Left cardiac atrium (tissue), 4 donors: ENCODE measurements at places on chromosomes 2 and 18. TPM values are rescaled to one million over a fixed set of nuclear protein-coding genes. Genes with fewer than 3 reads are reported as not detected.

- DNase-seq = no peak
These were observed 66.0 kb upstream of the HAAO start for GRCh38 chr2:42858140-42859005.

- DNase-seq = peak; percentile 3
These were observed 46.2 kb upstream of the SMAD7 start for GRCh38 chr18:48996901-48997463.

DNA sequence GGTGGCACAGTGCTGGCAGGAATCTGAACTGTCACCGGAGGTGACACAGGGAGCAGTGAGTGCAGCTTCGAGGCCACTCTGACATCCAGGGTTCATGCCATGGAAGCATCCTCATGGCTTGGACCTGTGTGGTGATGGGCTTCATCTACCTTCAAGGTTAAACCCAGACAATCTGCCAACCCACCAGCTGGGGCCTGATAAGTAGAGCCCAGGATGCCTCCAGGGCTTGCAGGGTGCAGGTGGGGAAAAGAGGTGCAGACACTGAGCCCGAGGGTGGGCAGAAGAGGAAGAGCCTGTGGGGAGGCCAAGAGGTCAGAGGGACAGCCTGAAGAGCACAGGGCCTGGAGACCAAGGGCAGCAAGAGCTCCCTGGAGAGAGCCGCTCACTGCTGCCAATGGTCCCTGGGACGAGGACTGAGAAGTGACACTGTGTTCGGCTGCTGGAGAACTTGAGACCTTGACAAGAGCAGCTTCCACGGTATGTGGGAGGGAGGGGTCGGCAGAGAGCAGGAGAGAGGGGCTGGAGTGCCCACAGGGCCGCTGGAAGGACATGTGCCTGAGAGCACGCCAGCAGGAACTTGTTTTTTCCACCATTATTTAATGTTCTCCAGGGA, 8.1 kb upstream of the HES6 start:
- no peak for DNase-seq

GRCh38 chr2:141900826-141901225, 230.0 kb downstream of the LRP1B start:
- no peak for DNase-seq

DNA sequence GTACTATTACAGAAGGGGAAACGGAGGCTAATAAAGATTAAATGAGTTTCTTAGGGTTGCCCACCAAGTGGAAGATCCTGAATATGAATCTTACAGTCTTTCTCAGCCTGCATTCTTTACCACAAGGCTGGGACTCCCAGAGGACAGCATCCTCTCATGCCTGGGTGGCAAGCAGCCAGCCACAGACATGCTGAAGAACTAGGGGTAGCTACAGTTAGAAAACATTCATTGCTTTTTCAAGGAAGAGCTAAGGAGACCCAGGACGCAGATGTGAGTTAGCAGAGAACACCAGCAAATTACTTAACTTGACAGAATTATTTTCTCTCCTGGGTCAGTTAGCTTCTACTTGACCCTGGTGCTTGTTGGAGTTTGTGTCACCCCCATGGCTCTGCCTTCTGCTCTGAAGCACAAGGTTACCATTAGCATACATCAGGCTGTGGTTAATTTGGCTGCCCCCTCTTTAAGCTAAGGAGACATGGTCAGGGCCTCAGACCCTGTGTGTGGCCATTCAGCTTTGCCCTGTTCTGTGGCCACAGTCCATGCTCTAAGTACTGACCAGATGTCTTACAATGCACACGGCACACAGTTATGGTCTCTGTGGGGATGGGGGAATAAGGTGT, 132.3 kb upstream of the TNP1 start:
- no peak for DNase-seq

- no peak for DNase-seq
These were observed 2.7 kb downstream of the AGXT start for GRCh38 chr2:240871071-240871958.

GRCh38 chr2:176079285-176079830, 4.4 kb downstream of the EVX2 start:
- no peak for DNase-seq

- no peak for DNase-seq
These were observed 52.5 kb downstream of the LRPPRC start for GRCh38 chr2:43943323-43943722.

DNA sequence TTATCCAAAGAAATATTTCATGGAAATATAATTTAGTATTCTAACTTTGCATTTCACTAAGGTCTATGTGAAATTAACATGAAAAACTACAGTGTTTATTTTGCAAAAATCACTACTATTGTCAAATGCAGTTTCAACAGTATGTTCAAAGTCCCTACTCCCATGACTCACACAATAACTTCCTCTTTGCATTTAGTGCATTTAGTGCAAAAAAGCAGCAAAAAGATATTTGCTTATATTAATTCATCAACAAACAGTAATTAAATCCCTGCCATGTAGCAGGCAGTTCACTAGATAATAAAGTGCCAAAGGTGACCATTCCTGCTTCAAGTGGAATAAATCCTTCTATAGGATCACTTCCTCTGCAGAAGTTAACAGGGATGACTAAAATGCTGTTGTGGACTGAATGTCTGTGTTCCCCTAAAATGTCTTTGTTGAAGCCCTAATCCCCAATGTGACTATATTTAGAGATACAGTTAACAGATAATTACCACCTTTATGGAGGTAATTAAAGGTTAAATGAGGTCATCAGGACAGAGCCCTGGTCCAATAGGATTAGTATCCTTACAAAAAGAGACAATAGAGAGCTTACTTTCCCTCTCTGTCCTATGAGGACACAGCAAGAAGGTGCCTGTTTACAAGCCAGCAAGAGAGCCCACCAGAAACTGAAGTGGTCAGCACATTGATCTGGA, 61.7 kb downstream of the STK39 start:
- no peak for DNase-seq

GRCh38 chr2:29295845-29296244, 180.6 kb downstream of the CLIP4 start:
- DNase-seq = no peak

DNA sequence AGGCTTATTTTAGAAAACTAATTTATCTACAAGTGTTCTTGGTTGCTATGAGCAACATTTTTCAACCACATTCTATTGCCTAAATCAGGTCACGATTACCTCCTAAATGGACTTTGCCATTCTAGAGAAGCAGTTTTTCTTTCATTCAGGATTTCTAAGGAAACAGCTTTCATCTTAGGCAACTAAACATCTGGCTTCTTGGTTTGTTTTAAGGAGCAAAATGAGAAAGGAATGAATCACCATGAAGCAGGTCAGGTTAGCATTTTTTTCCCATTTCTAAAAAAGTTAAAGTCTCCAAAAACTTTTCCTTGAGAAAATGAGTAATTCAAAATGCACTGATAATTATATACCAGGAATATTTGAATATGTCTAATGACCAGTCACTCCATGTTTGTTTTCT, 114.8 kb downstream of the GAREM1 start:
- no peak for DNase-seq

- peak; percentile 22 for DNase-seq
These were observed 1.3 kb downstream of the KCTD1 start for GRCh38 chr18:26546875-26547645.

GRCh38 chr18:79863161-79864005, 65.6 kb downstream of the KCNG2 start:
- DNase-seq = no peak

DNA sequence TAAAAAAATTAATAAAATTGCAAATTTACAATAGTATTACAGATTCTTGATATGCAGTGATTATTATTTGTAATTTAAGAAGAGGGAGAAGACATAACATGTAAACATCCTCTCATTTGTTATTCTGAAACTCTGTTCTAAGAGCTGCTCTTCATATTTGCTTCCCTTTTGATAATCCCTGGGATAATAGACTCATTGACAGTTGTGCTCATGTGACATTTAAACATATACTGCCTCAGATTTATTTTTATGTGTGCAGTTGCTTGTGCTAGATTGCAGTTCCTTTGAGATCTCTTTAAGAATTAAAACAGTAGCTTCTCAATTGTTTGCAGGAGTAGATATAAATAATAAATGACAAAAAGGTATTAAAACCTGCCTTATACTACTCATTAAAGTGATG, 605.1 kb upstream of the CNTNAP5 start:
- DNase-seq = no peak

DNA sequence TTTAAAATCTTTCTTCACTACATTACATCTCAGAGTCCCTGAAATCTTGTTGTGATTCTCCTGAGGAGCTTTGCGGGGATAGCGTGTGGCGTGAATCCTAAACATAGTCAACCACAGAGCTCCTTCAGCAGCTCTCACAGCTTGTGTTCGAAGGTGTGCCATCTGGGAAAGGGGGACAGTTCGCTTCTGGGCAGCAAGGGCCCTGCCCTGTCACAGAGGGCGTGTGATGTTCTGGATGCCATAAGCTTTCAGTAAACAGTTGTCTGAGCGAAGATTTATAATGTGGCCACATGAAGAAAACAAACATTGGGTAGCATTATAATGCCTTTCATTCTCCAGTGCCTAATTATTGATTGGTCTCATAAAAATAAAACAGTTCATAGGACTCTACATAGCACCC, 172.5 kb downstream of the MYO1B start:
- DNase-seq = no peak

GRCh38 chr2:33433279-33434235, 42.9 kb upstream of the RASGRP3 start:
- DNase-seq = no peak

GRCh38 chr2:45182667-45183295, 173.5 kb upstream of the SIX2 start:
- DNase-seq = no peak

DNA sequence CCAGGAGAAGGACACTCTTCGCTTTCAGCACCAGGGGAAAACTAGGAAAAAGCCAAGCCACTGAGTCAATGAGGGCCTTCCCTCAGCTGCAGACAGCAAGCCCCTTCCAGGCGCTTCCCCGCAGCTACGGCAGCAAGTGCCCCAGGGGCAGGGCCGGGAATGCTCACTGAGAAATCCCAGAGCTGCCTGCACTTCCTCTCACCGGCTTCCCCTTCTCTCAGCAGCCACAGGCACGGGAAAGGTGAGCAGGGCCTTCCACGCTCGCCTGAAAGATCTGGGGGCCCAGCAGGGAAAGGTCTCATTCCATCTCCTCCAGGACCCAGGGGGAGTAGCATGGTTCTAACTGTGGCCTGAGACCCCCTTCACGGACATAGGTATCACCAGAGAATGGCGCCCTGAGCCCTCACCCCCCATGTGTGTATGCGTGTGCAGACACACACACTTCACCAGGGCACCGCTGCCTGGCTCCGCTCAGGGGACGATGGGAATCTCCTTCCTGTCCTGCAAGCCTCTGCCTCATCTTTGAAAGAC, 29.6 kb upstream of the FOSL2 start:
- no peak for DNase-seq

GRCh38 chr2:43758739-43759138, 15.1 kb upstream of the DYNC2LI1 start:
- peak; percentile 23 for DNase-seq

DNA sequence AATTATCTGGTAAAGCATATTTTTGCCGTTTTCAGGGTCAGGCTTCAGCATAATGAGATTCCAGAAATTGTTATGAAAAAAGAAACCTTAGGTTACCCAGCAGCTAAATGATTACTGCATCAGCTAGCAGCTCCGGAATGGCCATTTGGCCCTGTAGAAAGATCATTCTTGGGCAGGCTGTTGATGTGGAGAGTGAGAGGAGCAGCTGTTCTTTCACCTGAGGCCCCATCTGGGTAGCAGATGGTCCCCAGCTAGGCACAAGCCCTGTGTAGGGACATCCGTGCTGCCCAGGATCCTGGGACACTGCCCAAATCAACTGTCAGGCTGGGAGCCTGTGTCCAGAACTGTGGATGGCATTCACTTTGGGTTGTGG, 61.8 kb downstream of the NEDD4L start:
- no peak for DNase-seq

DNA sequence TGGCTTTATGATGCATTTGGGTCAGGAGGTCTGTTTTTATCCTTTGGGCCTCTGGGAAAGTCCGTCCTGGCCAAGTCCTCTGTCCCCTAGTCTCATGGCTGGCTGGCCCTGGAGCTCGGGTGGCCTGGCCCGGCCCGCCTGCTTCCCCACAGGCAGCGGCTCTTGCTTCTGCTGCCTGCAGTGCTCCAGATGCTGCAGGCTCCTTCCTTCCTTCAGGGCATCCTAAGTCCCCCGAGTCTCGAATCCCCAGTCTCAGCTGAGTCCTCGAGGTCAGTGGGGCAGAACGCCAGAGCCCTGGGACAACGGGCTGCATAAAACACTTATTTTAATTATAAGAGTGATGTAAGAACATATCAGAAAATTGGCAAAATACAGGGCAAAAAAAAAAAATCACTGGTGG, 71.2 kb downstream of the HPCAL1 start:
- no peak for DNase-seq

DNA sequence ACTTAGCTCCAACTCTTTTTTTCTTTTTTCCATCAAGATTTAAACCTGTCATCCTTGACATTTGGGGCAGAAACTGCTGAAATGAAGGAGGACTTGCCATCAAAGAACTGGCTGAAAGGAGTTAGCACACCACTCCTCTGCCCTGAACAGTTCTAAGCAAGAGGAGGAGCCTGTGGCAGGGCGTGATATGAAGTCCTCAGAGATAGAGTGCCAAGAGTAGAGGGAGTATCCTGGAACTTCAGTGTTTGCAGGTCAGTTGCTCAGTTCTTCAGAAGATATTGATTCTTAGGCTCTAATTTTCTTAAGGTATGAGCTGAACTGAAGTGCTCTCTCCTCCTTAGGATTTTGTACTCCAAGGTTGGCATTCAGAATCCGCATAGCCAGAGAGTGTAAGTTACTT, 15.2 kb downstream of the NABP1 start:
- no peak for DNase-seq

GRCh38 chr2:130359466-130359865, 3.6 kb downstream of the PTPN18 start:
- DNase-seq = no peak

- DNase-seq = no peak
These were observed 227.2 kb upstream of the SPHKAP start for GRCh38 chr2:228408529-228409227.

DNA sequence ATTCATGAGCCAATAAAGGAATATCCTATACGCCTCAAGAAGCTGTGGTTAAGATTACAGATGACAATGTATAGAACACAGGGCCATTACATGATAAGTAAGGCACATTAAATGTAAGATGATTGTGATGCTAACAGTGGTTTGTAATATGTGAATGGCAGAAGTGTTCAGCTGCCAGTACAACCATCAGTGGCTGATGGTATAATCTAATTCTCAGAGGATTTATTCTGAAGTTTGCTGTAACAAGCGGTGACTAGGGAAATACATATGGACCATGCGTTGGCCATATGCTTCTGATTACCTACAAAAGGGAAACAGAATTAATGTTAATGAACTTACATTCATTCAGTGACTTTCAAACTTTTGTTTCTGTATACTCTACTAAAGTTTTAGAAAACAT, 750.8 kb upstream of the KLHL29 start:
- no peak for DNase-seq

GRCh38 chr2:118833716-118834439, 13.6 kb downstream of the EN1 start:
- no peak for DNase-seq

GRCh38 chr2:47226132-47226922, 71.2 kb upstream of the STPG4 start:
- no peak for DNase-seq

GRCh38 chr2:61287254-61287653, 125.3 kb downstream of the C2orf74 start:
- DNase-seq = no peak

Gene RNF125
- total RNA-seq = 3.5 TPM

Gene MROH2A
- total RNA-seq = not detected

Gene HOXD1
- 0.21 TPM for total RNA-seq

Gene NT5C1B
- total RNA-seq = not detected

Gene MYO5B
- total RNA-seq = 7.2 TPM

Gene TBC1D8
- total RNA-seq = 33.4 TPM

Gene SIX3
- total RNA-seq = not detected

Gene ZC3H6
- 18.7 TPM for total RNA-seq

Gene ITGA4
- total RNA-seq = 4.2 TPM

Gene SLC20A1
- total RNA-seq = 15.1 TPM

Gene IL36B
- not detected for total RNA-seq

Gene FABP1
- not detected for total RNA-seq
